ENCODE measurements at places on chromosomes 5 and 9. TPM values are rescaled to one million over a fixed set of nuclear protein-coding genes. Genes with fewer than 3 reads are reported as not detected.
A peak's percentile ranks its signal among the peaks of the same experiment; 100 is the strongest.

Gene SLC6A19
- not detected for total RNA-seq

Gene LIFR
- total RNA-seq = not detected

Gene PTGER4
- total RNA-seq = 49.5 TPM

Gene WDR5
- 64.3 TPM for total RNA-seq

Gene PCDH12
- total RNA-seq = 0.33 TPM

Gene CDKN2B-AS1
- total RNA-seq = 0.74 TPM

Gene RASEF
- not detected for total RNA-seq

Gene TMEFF1
- total RNA-seq = 0.37 TPM

Gene FANCG
- 90.6 TPM for total RNA-seq

Gene C5orf52
- not detected for total RNA-seq

Gene LOX
- total RNA-seq = not detected

Gene KIF24
- 6.0 TPM for total RNA-seq

Gene SHOC1
- not detected for total RNA-seq

Gene TGFBI
- total RNA-seq = 8.8 TPM

Gene STPG3
- total RNA-seq = 0.27 TPM

Gene FTMT
- total RNA-seq = not detected

Gene HAPLN1
- total RNA-seq = not detected

GRCh38 chr9:91207729-91208418 lies 153.8 kb downstream of the AUH start:
- H3K27ac ChIP-seq = no peak overlapping the region
- H3K4me3 ChIP-seq = peak overlapping the region; percentile 3
- DNase-seq = no peak
- no peaks in the 10 kb centered on the region for H3K36me3 ChIP-seq

- no peak overlapping the region for H3K4me3 ChIP-seq
- no peak overlapping the region for H3K27ac ChIP-seq
- no peaks in the 10 kb centered on the region for H3K36me3 ChIP-seq
Measured at GRCh38 chr5:97627272-97627671, 444.2 kb upstream of the RIOK2 start.

GRCh38 chr5:58934629-58935097 lies 351.8 kb downstream of the RAB3C start:
- no peaks in the 10 kb centered on the region for H3K27me3 ChIP-seq
- H3K4me1 ChIP-seq = peaks cover 14% of the 10 kb centered on the region
- no peak overlapping the region for H3K4me3 ChIP-seq
- DNase-seq = no peak
- H3K27ac ChIP-seq = no peak overlapping the region
- H3K36me3 ChIP-seq = no peaks in the 10 kb centered on the region

GRCh38 chr5:132646583-132647266 lies 11.2 kb upstream of the IL13 start:
- H3K36me3 ChIP-seq = no peaks in the 10 kb centered on the region
- no peaks in the 10 kb centered on the region for H3K27me3 ChIP-seq
- DNase-seq = no peak
- no peaks in the 10 kb centered on the region for H3K4me1 ChIP-seq
- no peak overlapping the region for H3K27ac ChIP-seq

GRCh38 chr5:38286002-38286401 lies 27.6 kb downstream of the EGFLAM start:
- no peak for DNase-seq
- no peak overlapping the region for H3K4me3 ChIP-seq
- H3K27me3 ChIP-seq = no peaks in the 10 kb centered on the region
- H3K4me1 ChIP-seq = no peaks in the 10 kb centered on the region

GRCh38 chr9:18260521-18260920 lies 213.4 kb upstream of the ADAMTSL1 start:
- H3K4me1 ChIP-seq = no peaks in the 10 kb centered on the region
- no peaks in the 10 kb centered on the region for H3K27me3 ChIP-seq
- no peaks in the 10 kb centered on the region for H3K36me3 ChIP-seq
- no peak for DNase-seq

GRCh38 chr9:7967851-7968250 lies 168.3 kb upstream of the DMAC1 start:
- no peak for DNase-seq
- no peaks in the 10 kb centered on the region for H3K27me3 ChIP-seq
- no peaks in the 10 kb centered on the region for H3K36me3 ChIP-seq
- no peak overlapping the region for H3K4me3 ChIP-seq
- no peak overlapping the region for H3K27ac ChIP-seq

GRCh38 chr9:110812886-110813285 lies 144.3 kb downstream of the MUSK start:
- no peaks in the 10 kb centered on the region for H3K27me3 ChIP-seq
- no peaks in the 10 kb centered on the region for H3K36me3 ChIP-seq
- no peak for DNase-seq
- no peaks in the 10 kb centered on the region for H3K4me1 ChIP-seq
- H3K27ac ChIP-seq = no peak overlapping the region

GRCh38 chr5:150584556-150585335 lies 55.7 kb upstream of the SYNPO start:
- no peaks in the 10 kb centered on the region for H3K4me1 ChIP-seq
- no peak overlapping the region for H3K4me3 ChIP-seq
- no peaks in the 10 kb centered on the region for H3K36me3 ChIP-seq

- no peak for DNase-seq
- H3K27me3 ChIP-seq = no peaks in the 10 kb centered on the region
- no peaks in the 10 kb centered on the region for H3K4me1 ChIP-seq
Measured at GRCh38 chr5:96279801-96280542, 153.1 kb downstream of the PCSK1 start.

DNA sequence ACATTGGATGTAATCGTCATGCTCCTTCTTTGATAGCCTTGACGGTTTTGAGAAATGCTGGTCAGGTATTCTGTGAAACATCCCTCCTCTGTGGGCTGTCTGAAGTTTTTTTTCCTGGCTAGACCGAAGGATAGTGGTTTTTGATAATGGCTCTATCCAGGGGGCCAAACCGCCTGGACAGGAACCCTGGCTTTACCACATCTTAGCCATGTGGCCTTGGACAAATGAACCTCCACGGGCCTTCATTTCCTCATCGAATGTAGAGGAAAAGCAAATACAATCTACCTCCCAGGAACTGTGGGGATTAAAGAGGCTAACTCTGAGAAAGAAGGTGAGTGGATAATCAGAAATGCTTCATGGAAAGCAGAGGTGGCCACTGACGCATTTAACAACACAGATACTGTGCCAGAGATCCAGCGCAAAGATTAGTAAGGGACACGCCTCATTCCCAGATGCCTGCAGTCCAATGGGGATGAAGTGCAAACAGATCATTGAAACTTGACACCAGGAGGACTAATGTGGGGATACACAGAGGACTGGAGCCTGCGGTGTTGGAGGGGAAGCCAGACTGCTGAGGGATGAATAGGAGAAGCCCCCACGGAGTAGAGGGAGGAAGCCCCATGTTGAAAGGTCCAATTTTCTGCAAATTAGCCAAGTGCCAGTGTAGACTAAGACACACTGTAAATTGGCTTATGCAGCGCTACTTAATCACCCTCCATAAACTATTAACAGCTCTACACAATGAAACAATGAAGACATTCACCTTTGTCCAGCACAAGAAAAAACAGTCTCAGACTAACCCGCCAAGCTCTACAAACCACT lies 41.6 kb downstream of the MYO10 start:
- no peaks in the 10 kb centered on the region for H3K27me3 ChIP-seq
- no peak for DNase-seq
- no peaks in the 10 kb centered on the region for H3K36me3 ChIP-seq
- no peaks in the 10 kb centered on the region for H3K4me1 ChIP-seq
- H3K27ac ChIP-seq = no peak overlapping the region

DNA sequence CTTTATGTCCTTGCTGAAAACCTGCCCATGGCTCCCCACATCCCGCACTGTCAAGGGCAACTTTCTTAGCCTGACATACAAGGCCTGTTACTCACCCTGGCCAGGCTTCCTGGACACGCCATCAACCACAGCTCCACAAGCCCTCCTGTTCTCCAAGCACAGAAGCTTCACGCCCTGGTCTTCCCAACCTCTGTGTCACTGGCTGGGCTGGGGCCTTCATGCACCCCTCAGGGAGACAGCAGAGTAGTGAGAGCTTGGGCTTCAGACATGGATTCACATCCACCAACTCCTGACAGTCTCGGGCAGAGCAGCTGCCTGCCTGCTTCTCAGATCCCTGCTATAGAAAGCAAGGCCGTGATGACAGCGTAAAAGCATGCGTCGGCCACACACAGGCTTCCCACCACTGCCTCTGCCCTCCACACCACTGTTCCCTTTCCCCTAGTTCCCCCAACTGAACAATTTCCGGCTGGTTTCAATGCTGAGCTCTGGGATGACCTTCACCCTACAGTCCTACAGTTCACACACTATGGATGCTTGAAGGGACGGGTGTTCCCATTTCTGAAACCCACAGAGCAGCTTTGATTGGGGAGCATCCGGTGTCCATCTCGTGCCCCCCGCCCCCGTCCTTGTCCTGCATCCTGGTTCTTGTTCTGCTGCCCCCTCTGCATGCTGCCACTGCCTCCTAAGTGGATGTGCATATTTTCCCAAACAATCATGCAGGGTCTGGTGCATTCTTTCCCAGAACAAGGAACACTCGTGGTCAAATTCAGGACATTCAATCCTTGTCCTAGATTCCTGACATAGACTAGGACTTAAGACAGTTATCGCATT lies 33.4 kb upstream of the ADAMTS2 start:
- H3K4me1 ChIP-seq = no peaks in the 10 kb centered on the region
- no peak for DNase-seq

DNA sequence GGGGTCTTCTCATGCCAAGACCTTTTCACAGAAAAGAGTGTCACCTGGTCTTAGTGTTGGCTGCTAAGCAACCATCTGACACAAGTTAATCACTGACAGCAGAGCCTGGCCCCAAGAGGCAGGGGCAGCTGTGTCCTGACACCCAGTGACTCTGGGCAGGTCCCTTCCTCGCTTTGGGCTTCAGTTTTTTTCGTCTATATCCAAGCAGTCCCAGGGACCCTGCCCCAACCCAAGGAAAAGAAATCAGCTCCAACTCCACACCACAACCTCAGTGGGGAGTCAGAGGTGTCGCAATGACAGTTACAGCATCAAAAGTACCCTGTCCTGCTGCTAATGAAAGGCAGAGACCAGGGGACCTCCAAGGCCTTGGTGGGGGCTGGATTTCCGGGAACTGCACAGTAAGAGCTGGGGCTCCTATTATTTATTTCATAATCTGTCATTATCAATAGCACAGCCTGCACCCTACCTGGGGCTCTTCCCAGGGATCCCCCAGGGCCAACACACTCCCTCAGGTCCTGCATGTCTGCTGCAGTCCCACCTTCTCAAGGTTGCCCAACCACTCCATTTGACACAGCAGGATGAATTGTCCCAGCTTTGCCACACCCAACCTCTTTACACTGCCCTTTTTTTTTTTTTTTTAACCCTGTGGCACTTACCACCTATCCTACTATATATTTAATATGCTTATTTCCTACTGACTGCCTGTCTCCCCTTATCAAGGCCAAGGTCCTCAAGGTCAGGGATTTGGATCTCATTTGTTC lies 9.4 kb downstream of the ANKS6 start:
- H3K36me3 ChIP-seq = no peaks in the 10 kb centered on the region
- H3K27ac ChIP-seq = no peak overlapping the region

GRCh38 chr9:5879419-5880181 lies 11.1 kb upstream of the MLANA start:
- no peaks in the 10 kb centered on the region for H3K4me1 ChIP-seq
- H3K36me3 ChIP-seq = no peaks in the 10 kb centered on the region
- no peak overlapping the region for H3K4me3 ChIP-seq
- no peak for DNase-seq

- H3K36me3 ChIP-seq = no peaks in the 10 kb centered on the region
- no peak for DNase-seq
Measured at GRCh38 chr9:17578911-17579793, at the start of gene SH3GL2. Gene SH3GL2 (plus strand): TSS chr9:17579066.

DNA sequence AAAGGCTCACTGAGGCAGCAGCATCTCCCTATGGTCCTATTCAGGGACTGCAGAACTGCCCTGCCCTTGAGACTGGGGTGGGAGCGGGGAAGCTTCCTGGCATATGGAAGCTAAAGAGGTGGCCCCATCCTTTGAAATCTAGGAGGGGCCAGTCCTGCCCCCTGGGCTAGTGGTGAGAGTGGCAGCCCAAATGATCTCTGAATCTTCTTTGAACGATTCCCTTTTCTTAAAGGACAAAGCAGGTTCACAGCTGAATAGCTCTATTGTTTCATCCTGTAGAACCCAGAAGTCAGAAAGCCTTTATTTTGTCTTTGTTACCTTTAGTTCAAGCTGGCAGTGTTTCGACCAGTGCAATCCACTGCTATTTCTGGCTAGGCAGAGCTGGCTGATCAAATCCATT lies 741.9 kb downstream of the IRX1 start:
- no peaks in the 10 kb centered on the region for H3K36me3 ChIP-seq
- H3K4me1 ChIP-seq = no peaks in the 10 kb centered on the region
- H3K27ac ChIP-seq = no peak overlapping the region
- DNase-seq = no peak
- H3K27me3 ChIP-seq = no peaks in the 10 kb centered on the region

- H3K4me3 ChIP-seq = no peak overlapping the region
- no peak for DNase-seq
- H3K4me1 ChIP-seq = no peaks in the 10 kb centered on the region
- no peaks in the 10 kb centered on the region for H3K36me3 ChIP-seq
- no peak overlapping the region for H3K27ac ChIP-seq
Measured at GRCh38 chr9:89254773-89255125, 56.2 kb upstream of the CKS2 start.

GRCh38 chr5:149759986-149760853 lies 30.1 kb downstream of the PPARGC1B start:
- no peaks in the 10 kb centered on the region for H3K36me3 ChIP-seq
- no peaks in the 10 kb centered on the region for H3K4me1 ChIP-seq
- H3K27ac ChIP-seq = no peak overlapping the region
- H3K27me3 ChIP-seq = no peaks in the 10 kb centered on the region

GRCh38 chr9:123925161-123925560 lies 4.8 kb downstream of the DENND1A start:
- no peak for DNase-seq
- no peak overlapping the region for H3K4me3 ChIP-seq
- no peaks in the 10 kb centered on the region for H3K27me3 ChIP-seq
- H3K27ac ChIP-seq = no peak overlapping the region
- peaks cover 25% of the 10 kb centered on the region for H3K4me1 ChIP-seq

GRCh38 chr5:67400752-67401151 lies 204.2 kb upstream of the CD180 start:
- H3K36me3 ChIP-seq = no peaks in the 10 kb centered on the region
- H3K4me1 ChIP-seq = no peaks in the 10 kb centered on the region
- H3K4me3 ChIP-seq = no peak overlapping the region
- no peaks in the 10 kb centered on the region for H3K27me3 ChIP-seq
- H3K27ac ChIP-seq = no peak overlapping the region

GRCh38 chr5:176906126-176906525 lies 7.0 kb upstream of the HK3 start:
- H3K27ac ChIP-seq = no peak overlapping the region
- H3K4me1 ChIP-seq = no peaks in the 10 kb centered on the region
- no peaks in the 10 kb centered on the region for H3K27me3 ChIP-seq
- H3K4me3 ChIP-seq = no peak overlapping the region

- H3K27me3 ChIP-seq = no peaks in the 10 kb centered on the region
- no peak overlapping the region for H3K4me3 ChIP-seq
- DNase-seq = no peak
- peaks cover 9% of the 10 kb centered on the region for H3K4me1 ChIP-seq
- no peaks in the 10 kb centered on the region for H3K36me3 ChIP-seq
- no peak overlapping the region for H3K27ac ChIP-seq
Measured at GRCh38 chr9:72581694-72582093, 60.3 kb downstream of the TMC1 start.
